T-helper 17 cell (primary cell): ENCODE measurements at places on chromosomes 5 and 9.

- no peak for DNase-seq
Measured at GRCh38 chr9:31783491-31783890, 601.0 kb upstream of the ACO1 start.

- DNase-seq = no peak
Measured at GRCh38 chr9:120855827-120856670, 13.3 kb upstream of the PSMD5 start.

GRCh38 chr9:104143550-104143910 lies 49.4 kb downstream of the SMC2 start:
- DNase-seq = no peak

DNA sequence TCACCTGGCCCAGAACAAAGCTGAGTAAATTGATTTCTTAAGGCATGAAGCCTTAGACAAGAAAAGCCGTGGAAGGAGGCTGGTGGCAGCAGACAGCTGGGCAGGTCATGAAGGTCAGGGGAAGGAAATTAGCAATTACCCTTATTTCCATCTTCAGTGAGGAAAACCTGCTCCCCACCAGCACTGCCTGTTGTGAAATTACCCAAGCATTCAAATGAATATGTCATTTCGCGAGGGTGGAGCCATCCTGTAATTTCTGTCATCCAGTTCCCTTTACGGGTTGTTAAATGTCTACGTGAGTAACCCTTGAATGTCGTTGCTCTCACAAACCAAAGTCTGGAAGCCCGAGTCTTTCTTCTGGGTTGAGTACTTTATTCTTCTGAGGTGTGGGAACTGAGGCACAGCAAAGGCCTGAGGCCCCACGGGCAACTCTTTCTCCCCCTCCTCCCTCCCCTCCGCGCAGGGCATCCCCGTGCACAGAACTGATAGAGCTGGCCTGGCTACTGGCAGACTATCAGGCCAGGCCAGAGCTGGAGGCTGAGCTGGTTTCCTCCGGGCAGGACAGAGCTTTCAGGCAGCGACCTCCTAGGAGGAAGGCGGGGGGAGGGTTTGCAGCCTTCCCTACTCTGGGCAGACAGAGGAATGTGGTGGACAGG lies 22.0 kb upstream of the AK3 start:
- no peak for DNase-seq

DNA sequence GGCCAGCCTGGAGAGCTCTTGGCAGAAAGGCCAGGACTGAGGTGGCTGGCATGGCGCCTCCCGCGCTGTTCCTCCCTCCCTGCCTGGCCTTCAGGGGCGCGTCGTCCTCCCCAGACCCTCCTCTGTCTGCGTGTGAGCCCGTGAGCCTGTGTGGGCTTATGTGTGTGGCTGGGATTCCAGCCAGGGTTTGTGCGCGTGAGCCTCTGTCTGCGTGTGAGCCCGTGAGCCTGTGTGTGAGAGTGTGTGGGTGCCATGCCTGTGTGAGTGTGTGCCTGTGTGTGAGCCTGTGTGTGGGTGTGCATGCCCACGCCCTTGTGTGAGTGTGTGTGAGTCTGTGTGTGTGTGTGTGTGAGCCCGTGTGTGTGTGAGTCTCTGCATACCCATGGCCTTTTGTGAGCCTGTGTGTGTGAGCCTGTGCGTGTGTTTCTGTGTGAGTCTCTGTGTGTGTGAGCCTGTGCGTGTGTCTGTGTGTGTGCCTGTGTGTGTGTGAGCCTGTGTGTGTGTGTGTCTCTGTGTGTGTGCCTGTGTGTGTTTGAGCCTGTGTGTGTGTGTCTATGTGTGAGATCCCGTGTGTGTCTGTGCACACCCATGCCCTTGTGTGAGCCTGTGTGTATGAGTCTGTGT lies 13.0 kb downstream of the RXRA start:
- DNase-seq = no peak

DNA sequence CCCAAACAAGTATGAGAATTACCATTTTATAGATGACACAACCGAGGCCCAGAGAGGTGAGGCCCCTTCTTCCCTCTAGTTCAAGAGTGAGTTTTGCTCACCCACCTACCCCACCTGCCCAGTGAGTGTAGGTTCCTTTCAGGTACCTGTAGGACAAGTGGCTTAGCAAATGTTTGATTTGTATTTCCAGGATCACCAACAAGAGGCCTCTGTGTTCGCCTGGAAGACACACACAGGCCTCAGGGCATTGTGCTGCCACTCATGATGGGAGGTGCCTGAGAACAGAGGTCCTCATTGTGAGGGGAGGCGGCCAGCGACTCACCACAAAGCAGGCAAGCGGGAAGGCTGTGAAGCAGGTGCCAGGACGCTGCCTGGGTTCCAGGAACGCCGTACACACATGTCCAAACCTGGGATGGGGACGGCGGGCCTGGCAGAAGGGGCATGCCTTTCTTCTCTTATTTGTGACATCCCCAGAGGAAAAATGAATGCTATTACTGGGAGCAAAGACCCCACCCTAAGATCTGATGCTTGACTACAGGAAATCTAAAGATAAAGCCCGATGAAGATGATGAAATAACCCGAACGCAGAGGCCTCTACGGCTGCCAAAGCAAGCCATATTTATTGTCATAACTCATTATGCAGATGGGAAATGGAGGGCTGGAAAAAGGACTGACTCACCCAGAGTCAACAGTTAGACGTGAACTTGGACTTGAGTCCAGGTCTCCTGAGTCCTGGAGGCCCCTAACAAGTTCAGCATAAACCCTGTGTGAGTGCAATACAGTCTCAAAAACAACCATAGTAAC lies 60.2 kb upstream of the SLC25A51 start:
- DNase-seq = no peak

DNA sequence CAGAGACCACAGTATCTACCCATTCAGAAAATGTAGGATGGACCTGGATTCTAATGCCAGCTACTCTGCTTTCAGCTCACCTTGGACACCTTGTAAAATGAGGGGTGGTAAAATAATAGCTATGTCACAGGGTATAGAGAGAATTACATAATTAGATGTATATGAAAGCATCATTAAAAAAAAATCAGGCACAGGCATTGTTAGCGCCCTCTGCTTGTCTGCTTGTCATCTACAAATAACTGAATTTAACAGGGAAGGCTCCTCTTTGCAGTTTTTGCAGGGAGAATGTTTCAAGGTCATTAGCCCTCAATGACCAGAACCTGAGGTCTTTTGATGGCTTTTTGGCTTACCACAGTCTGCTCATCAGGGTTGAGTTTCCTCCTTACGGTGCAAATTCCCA lies 58.0 kb downstream of the GPR21 start:
- no peak for DNase-seq

DNA sequence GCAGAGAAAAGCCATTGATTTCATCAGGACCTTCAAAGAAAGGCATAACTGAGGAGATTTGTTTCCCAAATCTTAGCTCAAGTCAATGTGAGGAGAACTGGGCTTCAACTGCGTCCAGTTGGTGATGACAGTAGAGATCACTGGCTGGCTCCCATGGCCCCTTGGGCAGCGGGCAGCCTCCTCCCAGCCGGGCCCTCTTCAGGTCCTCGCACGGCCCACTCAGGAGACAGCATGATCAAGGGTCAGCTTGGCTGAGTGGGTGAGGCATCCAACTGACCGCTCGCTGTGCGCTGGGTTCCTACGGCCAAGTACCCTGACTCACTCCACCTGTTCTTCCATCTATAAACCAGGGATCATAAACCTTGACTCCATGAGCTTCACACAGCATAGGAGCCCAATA lies 274.0 kb downstream of the NSG2 start:
- no peak for DNase-seq

- DNase-seq = no peak
Measured at GRCh38 chr5:56606192-56606591, 209.2 kb upstream of the MAP3K1 start.

- DNase-seq = no peak
Measured at GRCh38 chr5:143449772-143450171, 46.3 kb upstream of the NR3C1 start.

GRCh38 chr5:145838276-145838675 lies 3.1 kb upstream of the PRELID2 start:
- DNase-seq = no peak

DNA sequence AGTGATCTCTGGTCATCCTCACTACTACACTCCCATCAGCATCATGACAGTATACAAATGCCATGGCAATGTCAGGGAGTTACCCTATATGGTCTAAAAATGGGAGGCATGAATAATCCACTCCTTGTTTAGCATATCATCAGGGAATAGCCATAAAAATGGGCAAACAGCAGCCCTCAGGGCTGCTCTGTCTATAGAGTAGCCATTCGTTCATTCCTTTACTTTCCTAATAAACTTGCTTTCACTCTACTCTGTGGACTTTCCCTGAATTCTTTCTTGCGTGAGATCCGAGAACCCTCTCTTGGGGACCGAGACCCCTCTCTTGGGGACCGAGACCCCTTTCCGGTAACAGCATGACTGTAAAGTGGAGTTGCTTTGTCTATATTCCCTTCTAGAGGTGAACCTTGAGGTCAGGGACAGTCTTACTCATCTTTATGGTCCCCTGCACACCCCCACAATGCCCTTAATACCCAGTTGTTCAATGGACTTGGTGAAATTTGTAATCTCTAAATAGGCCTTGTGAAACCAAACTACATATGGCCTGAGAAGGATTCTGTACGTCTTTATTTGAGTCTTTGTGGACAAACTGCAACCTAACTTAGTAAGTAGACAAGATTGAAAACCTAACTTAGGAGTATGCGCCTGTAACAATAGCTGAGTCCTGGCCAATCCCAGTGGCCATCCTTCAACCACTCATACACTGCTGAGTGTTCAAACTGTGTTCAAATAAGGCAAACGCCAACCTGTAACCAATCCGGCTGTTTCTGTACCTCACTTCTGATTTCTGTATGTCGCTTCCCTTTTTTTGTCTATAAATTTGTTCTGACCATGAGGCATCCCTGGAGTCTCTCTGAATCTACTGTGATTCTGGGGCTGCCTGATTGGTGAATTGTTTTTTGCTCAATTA lies 32.3 kb upstream of the UBTD2 start:
- DNase-seq = no peak

- no peak for DNase-seq
Measured at GRCh38 chr9:127524373-127524772, 73.1 kb downstream of the LRSAM1 start.
